ENCODE measurements at places on chromosomes 3 and 15. TPM values are rescaled to one million over a fixed set of nuclear protein-coding genes. Genes with fewer than 3 reads are reported as not detected.
A peak's percentile ranks its signal among the peaks of the same experiment; 100 is the strongest.

BCHE gene
- 2.8 TPM for polyA plus RNA-seq

SLC7A14 gene
- 0.04 TPM for polyA plus RNA-seq

GABRA5 gene
- polyA plus RNA-seq: not detected

PP2D1 gene
- not detected for polyA plus RNA-seq

FSD2 gene
- polyA plus RNA-seq: not detected

AP2M1 gene
- polyA plus RNA-seq: 353 TPM

GRCh38 chr3:58441514-58442450 lies 8.2 kb upstream of the PDHB start:
- DNase-seq: no peak

- DNase-seq: no peak
Measured at GRCh38 chr15:74418575-74419338, 15.0 kb downstream of the SEMA7A start.

GRCh38 chr15:98835876-98836275 lies 171.7 kb downstream of the PGPEP1L start:
- DNase-seq: no peak

GRCh38 chr15:35713733-35714132 lies 167.8 kb upstream of the DPH6 start:
- no peak for DNase-seq

GRCh38 chr15:86162172-86162591 lies 82.5 kb downstream of the AGBL1 start:
- no peak for DNase-seq

GRCh38 chr3:79255702-79256101 lies 512.1 kb downstream of the ROBO1 start:
- no peak for DNase-seq

- DNase-seq: no peak
Measured at GRCh38 chr3:194661374-194661773, 10.6 kb downstream of the LSG1 start.

- DNase-seq: no peak
Measured at GRCh38 chr3:168051070-168051469, 44.7 kb downstream of the GOLIM4 start.

- DNase-seq: no peak
Measured at GRCh38 chr3:96966181-96966929, 152.0 kb downstream of the EPHA6 start.

DNA sequence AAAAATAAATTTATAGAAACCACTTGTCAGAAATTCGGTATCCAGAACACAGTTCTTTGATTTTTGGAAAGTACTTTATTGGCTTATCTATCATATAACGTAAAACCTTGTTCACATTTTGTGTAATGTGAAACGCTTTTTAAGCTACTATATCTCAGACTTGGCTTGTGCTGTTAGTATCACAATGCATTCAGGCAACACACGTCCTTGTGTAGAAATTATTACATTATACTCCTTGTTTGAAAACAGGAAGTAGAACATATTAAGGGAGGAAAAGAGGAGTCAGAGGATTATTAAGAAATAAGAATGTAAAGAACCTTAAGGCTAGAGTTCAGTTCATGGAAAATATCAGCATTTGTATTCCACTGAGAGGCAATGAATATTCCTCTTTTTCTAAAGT lies 1.6 kb downstream of the DNAJC13 start:
- no peak for DNase-seq

- no peak for DNase-seq
Measured at GRCh38 chr3:172649987-172650386, 60.9 kb downstream of the NCEH1 start.

DNA sequence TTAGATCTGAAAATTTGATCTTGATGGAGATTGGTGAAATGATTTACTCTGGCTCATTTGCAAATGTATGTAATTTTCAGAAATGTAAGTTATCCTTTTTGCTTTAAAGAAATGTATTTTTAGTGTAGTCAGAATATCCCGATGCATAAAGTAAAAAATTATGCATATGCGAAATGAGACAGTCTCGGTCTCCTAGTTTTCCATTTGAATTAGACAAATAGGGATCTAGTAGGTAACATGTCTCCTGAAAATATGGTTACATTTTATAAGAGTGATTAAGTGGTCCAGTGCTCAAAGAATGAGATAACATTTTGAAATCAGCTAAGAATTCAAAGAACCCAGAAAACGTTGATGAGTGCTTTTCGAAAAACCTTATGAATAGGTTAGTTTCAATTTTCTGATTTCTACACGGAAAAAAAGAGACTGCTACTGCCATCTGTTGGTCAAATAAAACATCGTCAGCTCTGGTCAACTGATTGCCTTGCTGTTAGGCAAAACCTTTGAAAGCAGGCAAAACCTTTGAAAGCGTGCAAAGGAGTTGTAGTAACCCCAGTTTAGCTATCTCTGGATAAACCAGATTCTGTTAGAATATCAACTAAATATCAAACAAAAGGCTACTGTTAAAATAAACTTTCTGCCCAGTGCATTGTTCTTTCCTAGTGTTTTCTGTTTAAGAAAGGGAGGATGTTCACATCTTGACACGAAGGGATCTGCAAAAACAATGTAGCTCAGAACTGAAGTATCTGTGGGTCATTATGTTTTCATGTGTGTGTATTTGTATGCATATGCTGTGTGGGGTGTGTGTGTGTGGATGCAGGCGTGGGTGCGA lies 59.3 kb upstream of the CHMP2B start:
- peak; percentile 16 for DNase-seq

DNA sequence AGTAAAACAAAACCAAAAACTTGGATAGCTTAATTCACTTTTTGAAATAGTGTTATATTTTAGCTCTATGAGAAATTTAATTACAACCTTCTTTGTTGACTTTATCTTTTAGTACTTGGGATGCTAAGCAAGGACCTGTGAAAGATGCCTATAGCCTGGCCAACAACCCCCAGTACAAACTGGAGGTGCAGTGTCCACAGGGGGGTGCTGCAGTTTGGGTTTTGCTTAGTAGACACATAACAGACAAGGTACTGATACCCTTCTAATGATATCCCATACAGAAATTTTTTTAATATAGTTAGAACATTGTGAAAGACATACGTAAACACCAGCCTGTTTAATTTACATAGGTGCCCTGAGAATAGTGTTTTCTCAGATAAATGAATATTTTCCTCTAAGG lies 35.3 kb downstream of the CAPN7 start:
- DNase-seq: no peak

GRCh38 chr3:173586166-173586565 lies 188.6 kb downstream of the NLGN1 start:
- peak; percentile 14 for DNase-seq
